ENCODE measurements at places on chromosomes 12 and 14. TPM values are rescaled to one million over a fixed set of nuclear protein-coding genes. Genes with fewer than 3 reads are reported as not detected.

DNA sequence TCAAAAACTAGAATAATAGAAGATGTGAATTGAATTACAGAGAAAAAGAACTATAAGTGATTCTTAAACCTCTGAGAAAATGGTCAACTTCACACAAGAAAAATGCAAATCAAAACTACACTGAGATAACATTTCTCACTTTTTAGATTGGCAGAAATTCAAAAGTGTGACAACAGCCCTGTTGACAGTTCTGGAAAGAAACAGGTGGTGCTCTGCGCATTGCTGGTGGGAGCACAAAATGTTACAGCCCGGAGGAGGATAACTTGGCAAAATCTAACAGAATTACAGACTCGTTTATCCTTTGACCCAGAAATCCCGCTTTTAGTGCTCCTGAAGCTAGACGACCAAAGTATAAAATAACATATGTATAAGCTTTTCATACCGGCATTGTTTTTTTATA, 222.5 kb upstream of the CNTN1 start:
- ATAC-seq = no peak

GRCh38 chr12:14167005-14167628, 185.7 kb upstream of the GRIN2B start:
- ATAC-seq = peak; percentile 51

The USP44 gene
- 13.5 TPM for total RNA-seq

DNA sequence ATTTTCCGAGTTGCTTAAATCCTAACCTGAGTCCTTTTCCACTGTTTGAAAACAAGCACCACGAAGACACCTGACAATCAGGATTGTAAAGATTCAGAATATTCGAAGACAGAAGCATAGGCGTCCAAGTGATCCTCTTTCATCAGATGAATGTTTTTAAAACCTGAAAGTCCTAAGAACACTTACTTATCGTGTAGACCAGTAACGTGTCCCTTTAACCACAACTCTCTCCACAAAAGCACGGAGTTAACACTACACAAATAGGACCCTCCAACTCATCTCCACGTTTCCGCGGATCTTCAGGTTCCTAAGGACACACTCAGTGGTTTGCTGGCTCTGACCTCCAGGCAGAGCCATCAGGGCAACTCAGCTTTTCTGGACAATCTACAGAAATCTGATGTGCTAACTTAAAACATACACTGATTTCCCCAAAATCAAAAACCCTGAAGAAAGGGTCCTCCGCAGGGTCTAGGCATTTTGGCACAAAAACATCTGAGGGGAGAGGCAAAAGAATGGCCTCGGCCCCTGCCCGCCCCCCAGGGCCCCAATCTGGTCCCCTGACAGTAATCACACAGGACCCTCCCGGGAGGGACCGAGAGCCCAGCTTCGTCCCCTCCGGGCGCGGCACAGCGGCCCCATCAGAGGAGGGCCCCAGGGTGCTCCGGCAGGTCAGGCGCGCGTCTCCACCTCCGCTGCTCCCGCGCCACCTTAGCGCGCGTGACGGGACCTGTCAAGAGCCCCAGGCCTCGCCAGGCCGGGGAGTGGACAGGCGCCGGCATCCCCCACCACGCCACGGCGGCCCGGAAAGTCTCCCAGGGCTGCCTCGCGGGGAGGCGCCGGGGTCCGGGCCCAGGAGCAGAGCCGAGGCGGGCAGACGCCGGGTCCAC, 925 bp downstream of the DICER1 start:
- ATAC-seq = peak; percentile 32

- no peak for ATAC-seq
Observed at GRCh38 chr12:120712610-120713009, 2.4 kb downstream of the UNC119B start.

DNA sequence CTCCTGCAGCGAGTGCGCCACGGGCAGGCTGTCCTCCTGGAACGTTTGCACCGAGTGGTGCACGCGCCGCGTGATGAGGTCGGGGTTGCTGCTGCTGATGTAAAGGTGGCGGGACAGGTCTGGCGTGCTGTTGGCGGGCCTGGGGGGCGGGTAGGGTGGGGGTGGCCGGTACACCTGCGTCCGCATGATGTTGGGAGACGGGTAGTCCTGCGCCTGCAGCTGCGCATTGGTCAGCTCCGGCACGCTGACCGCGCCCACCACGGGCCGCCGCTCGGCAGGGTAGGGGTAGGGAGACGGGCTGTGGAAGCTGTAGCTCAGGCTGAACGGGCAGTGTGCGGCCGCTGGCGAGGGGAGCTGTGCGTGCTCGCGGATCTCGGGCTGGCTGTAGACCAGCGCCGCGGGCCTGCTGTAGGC, 75.2 kb downstream of the PTPN21 start:
- ATAC-seq = no peak

DNA sequence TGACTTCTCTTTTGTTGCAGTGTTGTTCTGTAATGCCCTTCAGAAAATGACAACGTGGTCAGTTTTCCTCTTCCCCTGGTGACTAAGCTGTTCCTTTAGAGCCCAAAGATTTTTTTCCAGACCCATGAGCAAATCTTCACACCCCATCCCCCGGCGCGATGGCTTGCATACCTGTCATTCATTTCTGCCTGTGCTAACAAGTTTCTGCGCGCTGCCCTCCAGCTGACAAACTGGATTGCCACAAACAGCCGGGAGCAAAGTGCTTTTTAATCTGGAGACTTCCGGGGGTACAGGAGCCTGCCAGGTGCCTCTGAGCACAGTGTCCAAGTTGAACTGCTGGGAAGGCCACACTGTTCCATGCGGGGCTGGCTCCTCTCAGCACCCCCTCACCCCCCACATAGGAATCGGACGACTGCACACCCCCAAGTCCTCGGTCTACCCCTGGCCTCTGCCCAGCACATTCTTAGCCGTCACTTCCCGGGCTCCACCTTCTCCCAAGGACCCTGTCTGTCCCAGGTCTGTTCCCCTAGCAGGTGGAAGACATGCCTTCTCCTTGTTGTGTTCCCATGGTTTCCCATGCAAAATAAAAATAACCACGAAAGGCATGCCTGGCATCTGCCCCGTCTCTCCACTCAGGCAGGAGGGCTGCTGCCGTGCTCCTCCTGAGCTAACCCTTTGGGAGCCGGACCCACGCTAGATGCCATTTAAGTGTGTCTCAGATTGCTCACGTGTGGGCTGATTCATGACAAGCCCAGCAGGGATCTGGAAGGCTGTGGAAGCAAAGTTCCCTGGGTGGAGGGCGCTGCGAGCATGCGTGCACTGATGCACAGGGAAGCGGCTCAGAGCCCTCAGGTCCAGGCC, 14.1 kb downstream of the RILPL1 start:
- peak; percentile 58 for ATAC-seq

The MMP17 gene
- total RNA-seq = 16.5 TPM

The WNT1 gene
- not detected for total RNA-seq

GRCh38 chr12:3313675-3314663, 177.0 kb upstream of the PRMT8 start:
- peak; percentile 72 for ATAC-seq

DNA sequence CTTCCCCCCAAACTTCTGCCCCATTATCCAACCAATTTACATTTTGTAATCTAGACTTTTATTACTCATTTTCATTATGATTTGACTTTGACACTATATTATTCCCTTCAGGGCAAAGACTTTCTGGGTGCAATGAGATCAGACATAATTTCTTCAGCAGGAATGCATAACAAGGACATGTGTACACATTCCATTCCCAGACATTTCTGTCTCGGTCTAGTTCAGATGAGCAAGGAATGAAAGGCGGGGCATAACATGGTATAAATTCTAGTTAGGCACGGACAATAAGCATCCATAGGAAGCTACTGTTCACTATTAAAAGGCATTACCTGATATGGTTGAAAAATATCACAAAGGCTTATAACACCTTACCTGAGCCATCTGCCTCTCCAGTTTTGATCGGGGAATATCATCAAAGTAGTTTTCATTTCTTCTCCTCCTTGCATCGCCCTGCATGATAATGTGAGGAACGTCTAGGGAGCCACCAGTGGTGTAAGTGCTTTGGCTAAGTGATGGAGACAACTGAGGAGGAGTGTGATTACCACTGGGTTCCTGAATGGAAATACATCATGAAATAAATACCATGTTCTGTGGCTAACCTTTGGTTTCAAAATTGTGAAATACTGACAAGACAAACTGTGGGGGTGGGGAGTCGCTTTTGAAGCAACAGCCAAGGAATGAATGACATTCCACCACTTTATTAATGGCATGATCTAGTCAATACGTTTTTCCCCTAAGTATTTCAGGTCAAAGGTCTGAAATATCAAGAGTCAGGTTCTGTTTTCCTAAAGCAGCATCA, 183.9 kb downstream of the APAF1 start:
- no peak for ATAC-seq

The CACNA2D4 gene
- total RNA-seq = 0.53 TPM

The ACSM4 gene
- total RNA-seq = not detected

The SMCO3 gene
- 0.95 TPM for total RNA-seq

The DCAF4 gene
- 17.8 TPM for total RNA-seq

DNA sequence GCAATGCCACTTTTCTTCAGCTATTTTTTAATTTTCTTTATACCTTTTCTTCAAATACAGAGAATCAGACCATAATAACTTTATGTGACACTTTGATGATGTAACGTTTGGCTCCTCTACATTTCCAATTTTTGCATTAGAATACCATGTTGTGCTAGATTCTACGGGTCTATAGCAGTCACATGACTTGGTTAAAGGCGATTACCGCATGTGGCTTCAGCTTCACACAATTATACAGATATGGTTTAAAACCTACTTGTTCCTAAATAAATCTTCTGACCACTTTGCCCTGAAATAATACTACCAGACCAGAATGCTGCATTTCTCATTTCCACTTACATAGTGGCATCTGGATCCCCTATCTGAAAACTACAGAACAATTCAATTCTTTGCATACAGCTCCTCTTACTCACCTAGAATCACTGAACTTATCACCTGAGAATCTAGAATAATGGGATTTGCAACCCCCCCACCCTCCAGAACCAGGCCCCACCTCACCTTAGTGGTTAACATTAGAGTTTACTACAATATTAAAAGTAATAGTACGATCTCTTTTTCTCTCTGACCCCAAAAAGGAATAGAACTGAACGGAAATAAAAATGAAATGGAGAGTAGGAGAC, 1.3 kb downstream of the MAX start:
- no peak for ATAC-seq

GRCh38 chr12:24561411-24561871, 387.5 kb downstream of the BCAT1 start:
- ATAC-seq = peak; percentile 14

GRCh38 chr12:64036414-64036813, 185.7 kb downstream of the KICS2 start:
- no peak for ATAC-seq

The TCP11L2 gene
- 43.0 TPM for total RNA-seq

The RIMBP2 gene
- 0.70 TPM for total RNA-seq

The NFE2 gene
- 1.9 TPM for total RNA-seq

GRCh38 chr14:58566979-58567378, 70.8 kb upstream of the DACT1 start:
- no peak for ATAC-seq

The GTF2A1 gene
- total RNA-seq = 29.8 TPM

- no peak for ATAC-seq
Observed at GRCh38 chr12:50524621-50525020, 19.8 kb downstream of the DIP2B start.

GRCh38 chr14:58292187-58292586, 6.2 kb upstream of the ARID4A start:
- no peak for ATAC-seq

The CD4 gene
- 3.5 TPM for total RNA-seq

The R3HDM2 gene
- total RNA-seq = 30.2 TPM

GRCh38 chr12:47021298-47021697, 58.1 kb upstream of the PCED1B start:
- ATAC-seq = peak; percentile 63

DNA sequence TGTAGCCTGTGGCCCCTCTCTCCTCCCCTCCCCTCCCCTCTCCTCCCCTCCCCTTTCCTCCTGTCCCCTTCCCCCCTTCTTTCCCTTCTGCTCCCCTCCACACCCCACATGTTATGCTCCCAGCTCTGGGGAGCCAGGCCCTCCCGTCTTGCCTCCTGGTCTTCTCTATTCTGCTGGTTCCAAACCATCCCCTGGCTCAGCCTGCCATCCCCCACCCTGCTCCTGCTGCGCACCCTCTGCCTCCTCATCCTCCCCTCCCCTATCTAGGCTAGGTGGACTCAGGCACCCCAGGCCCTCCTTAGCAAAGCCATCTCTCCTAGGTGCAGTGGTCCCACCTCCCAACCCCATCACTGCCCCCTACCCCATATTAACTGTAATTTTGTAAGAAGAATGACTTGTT, 99.5 kb downstream of the CALM1 start:
- ATAC-seq = no peak

The NOVA1 gene
- total RNA-seq = 74.0 TPM

DNA sequence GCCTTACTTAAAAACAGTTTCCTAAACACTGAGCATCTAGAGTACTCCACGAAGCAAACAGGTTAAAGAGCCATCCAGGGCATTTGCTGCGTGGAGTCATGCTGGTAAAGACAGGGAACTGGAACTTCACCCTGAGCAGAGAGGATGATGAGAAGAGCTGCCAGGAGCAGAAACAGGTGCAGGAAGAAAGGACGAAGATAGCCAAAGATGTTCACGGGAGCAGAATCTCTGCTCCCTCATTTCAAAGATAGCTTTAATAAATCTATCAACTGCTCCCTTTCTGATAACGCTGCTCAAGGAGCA, 280.8 kb upstream of the FKBP4 start:
- ATAC-seq = no peak

The SLC25A47 gene
- 0.27 TPM for total RNA-seq

DNA sequence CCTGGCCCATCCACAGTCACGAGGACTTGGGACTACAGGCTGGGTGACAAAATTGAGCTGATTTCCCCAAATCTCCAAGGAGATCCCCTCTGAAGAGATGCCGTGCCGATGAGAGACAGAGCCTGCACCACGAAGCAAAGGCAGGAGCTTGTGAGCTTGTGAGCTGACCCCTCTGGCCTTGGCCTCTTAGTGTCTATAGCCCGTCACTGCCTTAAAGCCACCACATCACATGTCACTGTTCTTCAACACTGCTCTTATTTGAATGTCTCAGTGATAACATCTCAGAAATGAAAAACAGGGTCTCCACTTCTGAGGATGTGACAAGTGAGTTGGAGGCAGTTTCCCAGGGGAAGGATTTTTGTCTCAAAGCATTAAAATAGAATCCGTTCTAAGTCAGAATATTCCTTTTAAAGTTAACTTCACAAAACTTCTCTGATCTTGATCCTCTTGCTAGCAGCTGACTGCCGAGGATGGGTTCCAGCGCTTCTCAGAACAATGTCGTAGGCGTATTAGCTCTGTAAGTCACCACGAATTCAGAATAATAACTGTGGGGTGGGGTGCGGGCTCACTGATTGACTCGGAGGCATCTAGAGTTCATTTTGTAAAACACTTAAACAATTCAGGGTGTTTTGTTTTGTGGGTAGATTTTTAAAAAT, 37.5 kb downstream of the CHST11 start:
- no peak for ATAC-seq
